Activated CD4-positive, alpha-beta T cell treated with anti-CD3 and anti-CD28 coated beads for 36 hours (primary cell): ENCODE measurements at places on chromosomes 16 and 17.

DNA sequence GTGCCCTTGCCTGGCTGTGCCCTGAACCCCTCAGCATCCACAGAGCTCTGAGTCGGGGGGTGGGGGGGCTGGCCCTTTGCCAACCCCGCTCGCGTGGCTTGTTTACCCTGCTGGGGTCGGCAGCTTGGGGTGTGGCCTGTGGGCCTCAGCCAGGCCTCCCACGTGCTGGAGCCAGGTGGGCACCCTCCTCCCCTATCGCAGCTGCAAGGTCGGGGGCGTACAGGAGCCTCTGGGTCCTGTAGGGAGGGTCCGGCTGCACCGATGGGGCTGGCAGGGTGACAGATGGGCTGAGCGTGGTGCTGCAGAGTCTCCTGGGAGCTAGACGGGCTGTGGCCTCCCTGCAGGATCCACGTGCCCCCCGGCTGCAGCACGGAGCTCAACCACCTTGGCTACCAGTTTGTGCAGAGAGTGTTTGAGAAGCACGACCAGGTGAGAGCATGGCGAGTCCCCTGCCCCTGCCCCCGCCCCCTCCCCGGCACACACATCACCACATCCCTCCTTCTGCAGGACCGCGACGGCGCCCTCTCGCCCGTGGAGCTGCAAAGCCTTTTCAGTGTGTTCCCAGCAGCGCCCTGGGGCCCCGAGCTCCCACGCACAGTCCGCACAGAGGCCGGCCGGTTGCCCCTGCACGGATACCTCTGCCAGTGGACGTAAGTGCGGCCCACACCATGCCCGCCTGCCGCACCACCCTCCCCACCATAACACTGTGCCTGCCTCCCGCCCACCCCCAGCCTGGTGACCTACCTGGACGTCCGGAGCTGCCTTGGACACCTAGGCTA, 3.6 kb downstream of the RHOT2 start:
- no peak for DNase-seq
- no peak overlapping the region for H3K4me3 ChIP-seq
- peaks cover 18% of the 10 kb centered on the region for H3K36me3 ChIP-seq
- H3K4me1 ChIP-seq = peaks cover 9% of the 10 kb centered on the region
- peaks cover 2% of the 10 kb centered on the region for H3K27me3 ChIP-seq

- no peak overlapping the region for H3K4me3 ChIP-seq
- no peak overlapping the region for H3K27ac ChIP-seq
- H3K36me3 ChIP-seq = no peaks in the 10 kb centered on the region
- no peaks in the 10 kb centered on the region for H3K27me3 ChIP-seq
Measured at GRCh38 chr17:51365090-51365489, 104.7 kb downstream of the UTP18 start.

DNA sequence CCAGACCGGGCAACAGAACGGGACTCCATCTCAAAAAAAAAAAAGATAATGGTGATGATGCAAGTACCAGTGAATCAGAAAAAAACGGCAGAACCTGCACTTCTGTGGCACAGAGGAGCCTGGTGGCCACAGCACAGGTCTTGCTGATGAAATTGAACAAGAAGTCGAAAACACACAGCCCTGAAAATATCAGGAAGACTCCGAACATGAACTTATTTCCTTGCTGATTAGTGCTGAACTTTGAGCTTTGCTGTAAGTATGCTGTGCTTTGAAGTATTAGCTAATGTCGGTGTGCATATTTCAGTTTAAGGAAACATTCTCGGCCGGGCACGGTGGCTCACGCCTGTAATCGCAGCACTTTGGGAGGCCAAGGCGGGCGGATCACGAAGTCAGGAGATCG, 10.9 kb upstream of the MYO15B start:
- no peak overlapping the region for H3K4me3 ChIP-seq
- H3K4me1 ChIP-seq = peaks cover 8% of the 10 kb centered on the region
- DNase-seq = no peak
- H3K27me3 ChIP-seq = peaks cover 2% of the 10 kb centered on the region
- H3K36me3 ChIP-seq = no peaks in the 10 kb centered on the region

DNA sequence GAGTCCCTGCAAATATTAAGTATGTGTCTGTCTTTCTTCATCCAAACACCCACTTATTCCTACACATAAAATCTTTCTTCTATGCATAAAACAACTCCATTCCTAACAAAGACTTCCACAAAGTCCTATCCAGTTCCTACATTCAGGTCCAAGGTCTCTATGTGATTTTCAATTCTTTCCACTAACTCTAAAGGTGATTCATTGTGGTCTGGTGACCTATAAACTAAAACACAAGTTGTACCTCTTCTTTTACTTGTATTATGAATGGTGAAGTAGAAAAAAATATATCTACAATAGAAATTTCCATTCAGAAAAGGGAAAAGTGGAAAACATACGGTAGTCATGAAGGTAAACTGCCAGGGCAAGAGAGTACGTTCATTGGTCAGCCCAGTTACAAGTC, 56.6 kb downstream of the USP32 start:
- H3K4me3 ChIP-seq = no peak overlapping the region
- H3K36me3 ChIP-seq = peaks cover 11% of the 10 kb centered on the region
- H3K27ac ChIP-seq = no peak overlapping the region
- H3K4me1 ChIP-seq = peaks cover 7% of the 10 kb centered on the region
- no peak for DNase-seq
- H3K27me3 ChIP-seq = no peaks in the 10 kb centered on the region

GRCh38 chr16:19746561-19746960, 28.5 kb downstream of the IQCK start:
- no peak overlapping the region for H3K4me3 ChIP-seq
- no peaks in the 10 kb centered on the region for H3K27me3 ChIP-seq
- no peaks in the 10 kb centered on the region for H3K4me1 ChIP-seq
- H3K36me3 ChIP-seq = no peaks in the 10 kb centered on the region
- H3K27ac ChIP-seq = no peak overlapping the region

GRCh38 chr17:42639525-42640113, 19.5 kb upstream of the TUBG2 start:
- no peak overlapping the region for H3K4me3 ChIP-seq
- peaks cover 2% of the 10 kb centered on the region for H3K27me3 ChIP-seq
- DNase-seq = no peak
- no peaks in the 10 kb centered on the region for H3K4me1 ChIP-seq
- no peaks in the 10 kb centered on the region for H3K36me3 ChIP-seq
